ENCODE measurements at places on chromosomes 12 and 14. TPM values are rescaled to one million over a fixed set of nuclear protein-coding genes. Genes with fewer than 3 reads are reported as not detected.

GRCh38 chr12:101552277-101552676, 42.5 kb upstream of the MYBPC1 start:
- no peak for DNase-seq

GRCh38 chr14:68957775-68958174, 21.3 kb downstream of the ACTN1 start:
- no peak for DNase-seq

- DNase-seq, result no peak
Observed at GRCh38 chr12:122058549-122059149, 19.9 kb upstream of the MLXIP start.

DNA sequence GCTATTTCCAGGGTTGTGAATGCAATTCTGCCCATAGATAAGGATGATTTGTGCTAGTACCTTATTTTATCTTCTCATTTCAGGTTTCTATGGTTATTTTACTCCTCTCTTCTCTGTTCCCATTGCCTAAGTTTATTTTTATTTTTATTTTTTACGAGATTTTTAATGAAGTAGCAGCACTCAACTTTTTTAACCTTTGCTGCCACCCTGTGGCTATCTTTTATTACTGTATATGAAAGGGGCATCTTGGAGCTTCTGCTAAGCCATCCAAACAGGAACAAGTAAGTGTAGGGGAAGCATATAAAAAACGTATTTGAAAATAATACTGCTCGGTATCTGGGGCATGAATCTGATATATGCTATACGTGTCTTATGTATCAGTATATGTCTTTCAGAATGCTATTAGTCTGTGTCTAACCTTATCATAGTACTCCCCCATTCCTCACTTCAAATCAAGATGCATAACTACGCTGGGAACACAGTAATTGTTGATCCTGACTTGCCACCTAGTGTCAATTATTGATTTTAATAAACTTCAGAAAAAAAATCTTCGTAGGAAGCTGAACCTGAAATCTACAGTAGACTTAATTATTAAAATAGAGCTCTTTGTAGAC, 60.3 kb downstream of the KLRG1 start:
- DNase-seq, result peak; percentile 52

GRCh38 chr14:80447392-80447791, 236.1 kb upstream of the DIO2 start:
- DNase-seq, result no peak

DNA sequence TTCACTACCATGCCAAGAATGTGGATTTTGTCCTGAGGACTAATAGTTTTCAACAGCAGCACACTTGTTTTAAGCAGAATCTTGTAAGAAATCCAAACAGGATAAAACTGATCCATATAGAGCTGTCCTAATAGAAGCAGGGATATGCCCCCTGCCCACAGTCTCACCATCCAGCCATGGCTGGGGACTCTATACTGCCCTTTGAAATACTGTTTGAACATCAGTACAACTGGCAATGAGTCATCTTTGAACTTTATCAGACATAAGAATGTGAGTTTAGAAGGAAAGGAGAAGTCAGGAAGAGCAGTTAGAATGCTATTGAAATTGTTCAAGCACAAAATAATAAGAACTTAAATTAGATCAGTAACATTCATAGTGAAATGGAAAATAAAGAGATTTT, 3.8 kb upstream of the C12orf42 start:
- DNase-seq, result no peak

DNA sequence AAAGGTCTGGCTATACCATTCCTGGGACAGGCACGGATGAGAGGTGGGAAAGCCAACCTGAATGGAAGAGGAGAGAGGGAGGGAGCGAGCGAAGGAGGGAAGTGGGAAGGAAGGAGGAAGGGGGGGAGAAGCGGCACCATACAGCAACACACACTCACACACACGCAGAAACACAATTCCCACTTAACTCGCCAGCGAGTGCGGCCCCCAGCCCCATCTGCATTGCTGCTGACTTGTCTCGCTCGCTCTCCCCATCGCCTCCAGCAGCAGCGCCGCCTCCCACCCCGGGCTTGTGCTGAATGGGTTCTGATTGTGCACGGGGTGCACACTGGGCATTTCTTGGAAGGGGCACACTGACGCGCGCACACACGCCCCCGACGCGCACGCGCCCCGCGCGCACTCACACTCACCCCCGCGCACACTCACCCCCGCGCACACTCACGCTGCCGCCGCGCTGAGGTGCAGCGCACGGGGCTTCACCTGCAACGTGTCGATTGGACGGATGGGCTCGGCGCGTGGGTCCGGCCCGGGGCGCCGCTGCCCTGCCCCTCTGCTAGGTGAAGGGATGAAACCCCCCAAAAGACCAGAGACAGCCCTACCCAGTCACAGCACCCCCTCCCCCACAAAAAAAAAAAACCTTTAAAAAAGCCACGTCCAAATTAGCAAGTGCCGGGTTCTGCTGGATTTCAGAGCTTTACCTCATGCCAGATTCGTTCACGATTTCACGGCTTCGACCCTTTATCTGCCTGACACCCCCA, 685 bp downstream of the GRIN2B start:
- peak; percentile 64 for DNase-seq

DNA sequence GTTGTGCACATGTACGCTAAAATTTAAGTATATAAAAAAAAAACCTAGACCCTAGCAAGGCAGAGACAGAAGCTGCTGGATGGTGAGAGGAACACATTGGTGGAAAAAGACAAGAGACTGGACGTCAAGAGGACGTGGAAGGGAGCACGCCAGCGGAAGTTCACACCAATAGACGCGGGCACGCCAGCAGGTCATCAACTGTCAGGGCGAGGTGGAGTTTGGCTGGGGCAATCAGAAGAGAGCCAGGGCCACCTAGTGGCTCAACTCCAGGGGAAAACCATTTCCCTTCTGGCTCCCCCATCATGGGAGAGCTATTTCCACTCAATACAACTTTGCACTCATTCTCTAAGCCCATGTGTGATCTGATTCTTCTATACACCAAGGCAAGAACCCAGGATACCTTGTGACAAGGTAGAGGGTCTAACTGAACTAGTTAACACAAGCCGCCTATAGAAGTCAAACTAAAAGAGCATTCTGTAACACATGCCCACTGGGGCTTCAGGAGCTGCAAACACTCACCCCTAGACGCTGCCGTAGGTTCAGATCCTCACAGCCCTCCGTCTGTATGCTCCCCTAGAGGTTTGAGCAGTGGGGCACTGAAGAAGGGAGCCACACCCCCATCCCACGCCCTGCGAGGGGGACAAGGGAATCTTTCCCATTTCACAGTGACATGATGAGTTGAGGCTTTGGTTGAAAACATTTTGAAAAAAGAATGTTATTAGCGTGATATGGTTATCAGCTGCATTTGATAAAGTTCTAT, 702.7 kb downstream of the TMTC2 start:
- DNase-seq, result peak; percentile 64

The KLHL42 gene
- total RNA-seq, result 24.9 TPM

DNA sequence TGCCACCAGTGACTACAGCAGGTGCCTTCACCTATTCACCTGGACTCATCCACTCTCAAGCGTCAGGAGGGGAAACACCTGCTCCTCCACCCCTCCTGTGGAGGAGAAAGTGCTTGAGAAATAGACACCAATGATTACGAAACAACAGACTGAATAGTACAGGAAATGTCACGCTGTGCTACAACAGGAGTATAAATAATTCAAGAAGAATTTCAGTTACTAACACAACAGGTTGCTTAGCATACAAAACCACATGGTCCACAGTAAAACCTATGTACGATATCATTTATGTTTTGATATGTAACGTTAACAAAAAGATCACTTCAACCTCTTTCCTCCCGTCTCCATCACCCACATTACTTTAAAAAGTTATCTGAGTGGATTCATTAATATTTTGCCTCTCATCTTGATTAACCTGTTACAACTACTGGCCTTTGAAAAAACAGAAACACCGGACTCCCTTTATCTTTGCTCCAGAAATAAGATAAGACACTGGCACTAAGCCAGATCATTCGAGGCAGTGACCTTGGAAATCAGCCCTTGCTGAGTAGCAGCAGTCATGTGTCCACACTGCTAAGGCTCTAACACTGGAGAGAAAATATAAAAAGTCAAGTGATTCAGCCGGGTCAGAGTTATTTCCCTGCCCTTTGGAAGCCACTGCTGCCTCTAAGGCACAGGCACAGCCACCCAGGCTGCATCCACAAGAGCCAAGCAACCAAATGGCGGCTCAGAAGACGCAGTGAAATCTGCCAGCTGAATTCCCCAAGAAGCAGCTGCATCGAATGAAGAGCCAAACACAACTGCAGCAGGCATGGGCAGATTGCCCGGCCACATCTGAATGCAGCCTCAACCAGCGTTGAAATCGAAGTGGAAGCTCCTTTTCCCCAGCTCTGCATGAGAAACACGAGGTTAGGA, 40.9 kb downstream of the NT5DC3 start:
- DNase-seq, result no peak

GRCh38 chr12:39272871-39273655, 169.9 kb downstream of the KIF21A start:
- DNase-seq, result peak; percentile 56

The NEMF gene
- 83.0 TPM for total RNA-seq

The CSAD gene
- 26.9 TPM for total RNA-seq

The SLC22A17 gene
- 80.8 TPM for total RNA-seq

The TDRD9 gene
- total RNA-seq, result not detected

DNA sequence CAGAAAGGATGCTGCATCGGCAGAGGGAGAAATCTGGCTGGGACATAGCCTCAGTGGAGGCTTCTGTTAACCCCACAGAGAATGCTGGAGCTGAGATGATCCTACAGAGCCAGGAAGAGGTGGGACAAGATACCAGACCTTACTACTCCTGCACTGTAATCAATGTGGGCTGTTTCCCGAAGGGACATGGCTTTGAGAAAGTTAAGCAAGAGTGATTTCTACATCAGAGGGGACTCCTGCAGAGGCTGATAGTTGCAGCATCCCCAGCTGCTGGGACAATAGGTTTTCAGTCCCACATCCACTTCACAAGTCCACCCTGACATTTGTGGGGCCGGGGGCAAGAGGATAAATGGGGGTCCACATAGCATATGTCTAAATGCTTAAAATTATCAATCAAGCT, 22.5 kb upstream of the CMKLR1 start:
- DNase-seq, result no peak

GRCh38 chr14:34642595-34642994, 12.6 kb upstream of the SNX6 start:
- DNase-seq, result no peak

GRCh38 chr14:20782280-20782890, 1.3 kb downstream of the RNASE6 start:
- DNase-seq, result peak; percentile 18

The RPS6KA5 gene
- total RNA-seq, result 6.1 TPM

DNA sequence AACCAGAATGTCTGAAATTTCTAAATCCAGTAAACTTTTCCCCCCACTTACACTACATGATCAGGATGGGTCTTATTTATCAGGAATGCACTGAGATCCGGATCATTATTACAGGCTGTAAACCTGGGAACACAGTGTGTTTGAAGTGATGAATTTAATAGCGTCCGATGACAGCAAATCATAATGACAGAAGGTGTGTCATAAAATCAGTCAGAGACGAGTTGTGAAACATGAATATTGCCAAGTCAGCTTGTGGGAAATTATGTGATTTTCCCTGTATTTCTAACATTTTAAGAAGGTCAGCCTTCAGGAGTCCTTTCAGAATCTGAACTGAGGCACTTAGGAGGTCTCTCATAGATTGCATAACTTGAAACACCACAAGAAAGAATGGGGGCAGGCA, 36.7 kb downstream of the RERG start:
- DNase-seq, result no peak

DNA sequence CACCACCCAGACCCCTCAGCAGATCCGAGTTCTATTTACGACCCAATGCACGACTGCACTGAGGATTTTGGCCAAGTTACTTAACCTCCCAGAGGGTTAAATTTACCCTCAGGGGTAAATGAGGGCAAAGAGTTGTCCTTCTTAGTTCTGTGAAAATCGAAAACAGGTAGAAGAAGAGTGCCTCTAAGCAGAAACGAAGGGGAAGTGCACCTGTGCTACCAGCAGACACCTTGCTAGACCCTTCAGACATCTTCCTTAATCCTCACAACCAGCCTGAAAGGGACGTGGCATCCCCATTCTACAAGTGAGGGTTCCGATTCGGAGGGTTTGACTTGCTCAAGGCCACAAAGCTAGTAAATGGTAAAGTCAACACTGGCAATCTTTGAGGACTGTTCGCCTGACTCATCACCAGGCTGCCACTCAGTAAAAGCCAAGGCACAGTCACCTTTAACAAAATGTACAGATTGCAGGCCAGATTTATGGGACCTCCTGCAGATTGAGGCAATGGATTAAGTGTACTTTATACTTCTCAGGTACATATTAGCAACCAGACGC, 1.6 kb downstream of the GSG1 start:
- DNase-seq, result no peak

The SERPINA3 gene
- not detected for total RNA-seq

The CCDC177 gene
- total RNA-seq, result 8.6 TPM

GRCh38 chr12:112837629-112838197, 46.2 kb downstream of the RPH3A start:
- no peak for DNase-seq

DNA sequence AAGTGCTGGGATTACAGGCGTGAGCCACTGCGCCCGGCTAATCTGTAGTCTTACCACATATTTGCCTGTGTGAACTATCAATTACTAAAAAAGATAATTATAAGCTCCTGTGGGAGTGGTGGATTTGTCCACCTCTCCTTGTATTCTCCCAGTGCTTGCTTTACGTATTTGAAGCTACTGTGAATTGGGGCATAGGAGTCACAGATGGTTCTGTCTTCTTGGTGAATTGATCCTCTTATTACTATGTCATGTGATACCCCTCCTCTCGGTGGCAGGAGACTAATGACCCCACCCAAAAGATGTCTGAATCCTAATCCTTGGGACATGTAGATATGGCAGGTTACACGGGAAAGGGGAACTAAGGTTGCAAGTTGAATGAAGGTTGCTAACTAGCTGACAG, 11.8 kb downstream of the GPR132 start:
- DNase-seq, result no peak

GRCh38 chr12:12776261-12776660, 9.2 kb upstream of the APOLD1 start:
- DNase-seq, result no peak

GRCh38 chr14:105286759-105287144, 14.0 kb downstream of the BRF1 start:
- DNase-seq, result no peak

The CCDC197 gene
- total RNA-seq, result not detected

DNA sequence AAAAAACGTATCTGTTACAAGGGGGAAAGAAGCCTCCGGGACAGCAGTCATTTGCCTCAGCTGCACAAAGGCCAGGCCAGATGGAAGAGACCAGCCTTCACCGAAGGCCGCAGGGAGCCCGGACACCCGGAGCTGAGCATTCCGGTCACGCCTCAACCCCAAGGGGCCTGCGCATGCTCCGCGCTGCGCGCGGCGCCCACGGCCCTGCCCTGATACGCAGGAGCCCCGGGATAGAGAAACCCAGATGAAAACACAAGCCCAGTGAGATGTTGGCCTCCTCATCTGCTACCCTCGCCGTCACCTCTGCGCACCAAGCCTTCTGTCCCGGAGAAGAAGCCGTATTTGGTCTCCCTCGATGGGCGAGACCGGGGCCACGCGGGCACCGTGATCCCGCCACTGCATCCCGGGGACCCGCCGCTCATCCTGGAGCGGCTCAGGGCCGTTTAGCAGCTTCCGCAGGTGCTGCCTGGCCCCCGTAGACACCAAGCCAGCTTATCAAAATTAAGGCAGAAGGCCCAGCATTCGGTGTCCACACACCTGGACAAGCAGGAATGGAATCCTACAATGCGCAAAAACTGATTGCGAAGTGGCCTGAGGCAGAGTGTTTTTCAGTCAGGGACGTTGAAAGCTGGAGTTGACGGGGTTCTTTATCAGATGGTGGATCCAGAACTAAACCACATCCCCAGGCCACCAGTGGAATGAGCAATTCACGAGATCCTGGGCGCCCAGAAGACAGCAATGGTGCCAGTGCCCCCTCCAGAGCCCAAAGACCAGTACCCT, 2.6 kb downstream of the OR8S1 start:
- no peak for DNase-seq
